Foreskin keratinocyte (primary cell): ENCODE measurements at places on chromosomes 5 and 9. TPM values are rescaled to one million over a fixed set of nuclear protein-coding genes. Genes with fewer than 3 reads are reported as not detected.
A peak's percentile ranks its signal among the peaks of the same experiment; 100 is the strongest.

DNA sequence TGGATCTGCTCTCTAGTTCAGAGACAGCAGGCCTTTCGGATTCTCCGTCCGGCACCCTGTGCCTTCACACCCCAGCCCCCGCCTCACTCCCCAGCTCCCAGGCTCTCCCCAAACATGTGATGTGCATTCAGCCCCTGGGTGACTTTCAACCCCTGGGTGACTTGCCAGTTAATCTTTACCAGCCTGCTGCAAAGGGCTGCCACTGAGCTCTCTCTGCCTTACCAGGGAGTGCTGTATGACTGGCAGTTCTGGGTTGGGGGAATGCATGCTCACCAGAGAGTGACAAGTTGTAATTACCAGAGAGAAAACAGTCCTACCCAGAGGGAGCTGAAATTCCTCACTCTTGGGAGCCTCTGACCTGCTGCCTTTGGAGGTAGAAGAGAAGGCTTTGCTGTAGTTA lies 4.9 kb upstream of the ADRA1B start:
- DNase-seq = no peak

Gene NRG2
- 0.42 and 0.58 TPM in 2 replicates for total RNA-seq

Gene MED7
- total RNA-seq = 9.6 and 10.9 TPM in 2 replicates

DNA sequence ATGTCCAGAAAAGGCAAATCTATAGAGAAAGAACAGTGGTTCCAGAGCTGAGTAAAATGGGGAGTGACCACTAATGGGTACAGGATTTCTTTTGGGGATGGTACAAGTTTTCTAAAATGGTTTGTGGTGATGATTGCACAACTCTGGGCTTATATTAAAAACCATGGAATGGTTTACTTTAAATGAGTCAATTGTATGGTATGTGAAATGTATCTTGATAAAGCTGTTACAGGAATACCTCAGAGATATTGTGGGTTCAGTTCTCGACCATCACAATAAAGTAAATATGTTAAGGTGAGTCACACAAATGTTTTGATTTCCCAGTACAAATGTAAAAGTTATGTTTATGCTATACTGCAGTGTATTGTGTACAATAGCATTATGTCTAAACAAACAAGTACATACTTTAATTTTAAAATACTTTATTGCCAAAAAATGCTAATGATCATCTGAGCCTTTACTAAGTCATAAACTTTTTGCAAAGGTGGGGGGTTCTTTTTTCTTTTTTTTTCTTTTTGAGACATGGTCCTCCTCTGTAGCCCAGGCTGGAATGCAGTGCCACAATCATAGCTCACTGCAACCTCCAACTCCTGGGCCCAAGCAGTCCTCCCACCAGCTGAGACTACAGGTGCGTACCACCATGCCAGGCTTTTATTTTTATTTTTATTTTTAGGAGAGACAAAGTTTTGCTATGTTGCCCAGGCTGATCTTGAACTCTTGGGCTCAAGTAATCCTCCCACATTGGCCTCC lies 65.9 kb downstream of the SHOC1 start:
- peak; percentile 93 for DNase-seq

Gene PCDHGA3
- not detected in 2 replicates for total RNA-seq

GRCh38 chr5:175384724-175385552 lies 59.0 kb downstream of the DRD1 start:
- no peak for DNase-seq

- DNase-seq = peak; percentile 82
Observed at GRCh38 chr5:80054682-80055081, 19.5 kb downstream of the THBS4 start.

DNA sequence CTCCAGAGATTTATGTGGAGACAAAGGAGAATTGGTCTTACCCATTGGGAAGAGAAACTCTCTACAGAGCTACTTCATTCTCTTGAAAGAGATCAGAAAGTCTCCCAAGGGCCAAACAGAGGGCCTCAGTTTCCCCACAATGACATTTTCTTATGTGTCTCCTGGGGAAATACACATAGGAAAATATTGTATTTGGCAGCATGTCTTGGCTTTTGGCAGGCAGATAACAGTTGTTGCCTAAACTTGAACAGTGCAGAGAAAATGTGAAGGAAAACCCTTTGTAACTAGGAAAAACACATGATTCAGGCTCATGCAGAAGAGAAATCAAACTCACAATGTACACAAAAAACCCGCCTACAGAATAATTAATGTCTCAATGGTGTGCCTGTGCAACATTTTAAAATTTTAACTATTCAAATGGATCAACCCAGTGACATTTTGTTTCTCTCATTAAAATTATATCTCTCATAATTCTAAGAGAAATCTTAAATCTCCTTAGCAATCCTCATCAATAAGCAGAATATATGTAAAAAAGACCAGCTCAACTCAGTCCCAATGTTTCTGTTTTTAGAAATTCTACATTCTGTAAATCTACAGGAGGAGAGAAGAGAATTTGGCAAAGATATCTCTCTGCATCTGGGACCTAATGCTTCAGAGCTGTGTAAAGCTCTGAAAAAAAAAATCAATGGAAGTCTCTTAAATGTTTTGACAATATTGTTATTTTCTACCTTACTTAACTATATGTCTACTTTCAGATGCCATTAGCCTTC lies 205.1 kb downstream of the ADAMTSL1 start:
- DNase-seq = no peak
